ENCODE measurements at places on chromosomes 1 and 21. TPM values are rescaled to one million over a fixed set of nuclear protein-coding genes. Genes with fewer than 3 reads are reported as not detected.

GRCh38 chr1:89322402-89322801 lies 41.5 kb upstream of the GBP6 start:
- no peak for DNase-seq

DNA sequence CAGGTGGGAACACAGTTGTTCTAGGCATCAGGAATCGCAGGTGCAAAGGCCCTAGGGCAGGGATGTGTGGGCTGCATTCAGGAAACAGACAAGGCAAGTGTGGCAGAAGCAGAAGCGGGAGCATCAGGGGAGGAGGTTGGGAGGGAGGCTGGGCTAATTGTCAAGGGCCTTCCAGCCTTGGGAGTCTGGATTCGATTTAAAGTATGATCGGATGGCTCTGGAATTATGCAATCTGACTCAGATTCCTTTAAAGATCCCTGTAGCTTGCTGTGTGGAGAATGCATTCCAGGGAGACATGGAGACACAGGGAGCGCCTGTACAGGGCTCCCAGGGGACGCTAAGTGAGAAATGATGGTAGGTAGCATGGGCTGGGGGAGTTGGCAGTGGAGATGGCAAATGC lies 86.5 kb downstream of the LACTBL1 start:
- DNase-seq: no peak

- no peak for DNase-seq
Measured at GRCh38 chr21:45420061-45421041, 15.4 kb downstream of the COL18A1 start.

DNA sequence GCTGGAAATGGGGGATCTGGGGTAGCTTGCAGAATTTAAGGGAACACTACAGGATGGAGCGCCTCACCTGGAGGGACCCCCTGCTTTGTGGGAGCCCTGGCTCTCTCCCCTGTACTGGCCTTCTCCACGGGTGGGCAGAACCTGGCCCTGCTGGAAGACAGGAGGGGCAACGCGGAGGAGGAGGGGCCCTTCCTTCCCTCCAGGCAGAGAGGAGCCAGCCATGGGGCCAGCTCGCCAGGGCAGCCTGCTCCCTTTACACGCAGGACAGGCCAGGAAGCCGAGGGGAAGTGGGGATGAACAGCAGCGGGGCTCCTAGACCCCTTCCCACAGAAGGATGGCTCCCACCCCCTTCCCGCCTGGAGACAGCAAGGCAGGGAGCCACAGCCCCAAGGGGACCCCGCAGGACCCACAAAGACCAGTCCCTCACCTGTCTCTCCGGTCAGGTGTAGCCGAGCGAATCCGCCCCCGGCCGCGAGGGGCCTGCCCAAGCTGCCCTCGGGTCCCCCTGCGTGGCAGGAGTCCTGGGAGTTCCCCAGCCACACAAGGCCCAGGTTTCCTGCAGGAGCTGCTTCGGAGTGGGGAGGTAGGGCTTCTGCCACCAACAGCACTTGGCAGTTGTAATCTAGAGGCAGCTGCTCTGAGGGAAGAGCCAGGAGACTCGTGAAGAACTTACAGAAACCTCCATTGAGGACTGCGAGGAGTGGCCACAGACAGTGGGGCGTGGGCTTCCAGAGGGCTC lies 1.6 kb upstream of the SLC19A1 start:
- peak; percentile 18 for DNase-seq

GRCh38 chr1:19733615-19734014 lies 66.1 kb downstream of the TMCO4 start:
- no peak for DNase-seq

DNA sequence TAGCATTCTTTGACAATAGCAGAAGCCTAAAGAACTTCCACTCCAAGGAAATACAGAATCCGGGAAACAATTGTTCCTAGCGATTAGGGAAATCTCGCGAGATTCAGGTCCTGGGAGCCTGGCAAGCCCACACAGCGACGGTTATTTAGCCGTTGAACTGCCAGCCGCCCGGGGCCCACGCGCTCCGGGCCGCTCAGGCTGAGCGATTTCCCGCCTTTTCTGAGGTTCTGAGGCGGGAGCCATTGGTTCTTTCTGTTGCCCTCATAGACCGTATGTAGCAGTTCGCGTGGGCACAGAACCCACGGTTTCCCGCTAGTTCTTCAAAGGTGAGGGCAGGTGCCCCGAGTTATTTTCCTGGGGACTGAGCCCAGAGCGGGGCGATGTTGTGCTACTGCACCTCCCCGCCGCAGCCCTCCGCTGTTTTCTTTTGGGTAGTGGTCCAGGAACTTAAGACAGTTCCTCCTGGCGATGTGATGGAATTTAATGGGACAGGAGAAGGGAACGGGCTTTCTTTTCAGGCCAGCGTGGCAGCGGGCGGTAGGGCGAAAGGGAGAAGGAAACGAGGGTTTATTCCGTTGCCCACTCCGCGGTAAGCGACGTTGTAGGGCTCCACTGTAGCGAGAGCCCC lies at the start of gene SYCP1:
Gene SYCP1, plus strand, starts transcription at position 171 of the 628 bp plus-strand sequence. CDS start 602 bp downstream, outside the sequence.
- no peak for DNase-seq

DNA sequence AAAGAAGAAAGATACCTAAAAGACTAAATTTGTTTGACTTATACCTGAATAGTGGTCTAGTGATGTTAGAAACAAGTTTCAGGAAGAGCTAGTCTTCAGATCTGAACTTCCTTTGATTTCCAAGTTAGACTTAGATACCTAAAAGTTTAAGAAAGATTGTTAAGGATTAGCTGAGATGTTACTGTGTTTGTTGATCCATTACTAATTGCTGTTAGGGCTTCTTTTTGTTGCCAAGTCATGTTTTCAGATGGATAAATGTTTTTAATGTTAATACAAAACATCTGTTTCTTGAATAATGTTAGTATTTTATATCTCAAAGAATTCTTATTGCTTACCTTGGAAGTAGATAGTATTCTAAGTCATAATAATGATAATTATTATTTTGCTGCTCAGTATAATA lies 11.6 kb downstream of the GNAI3 start:
- DNase-seq: no peak

DNA sequence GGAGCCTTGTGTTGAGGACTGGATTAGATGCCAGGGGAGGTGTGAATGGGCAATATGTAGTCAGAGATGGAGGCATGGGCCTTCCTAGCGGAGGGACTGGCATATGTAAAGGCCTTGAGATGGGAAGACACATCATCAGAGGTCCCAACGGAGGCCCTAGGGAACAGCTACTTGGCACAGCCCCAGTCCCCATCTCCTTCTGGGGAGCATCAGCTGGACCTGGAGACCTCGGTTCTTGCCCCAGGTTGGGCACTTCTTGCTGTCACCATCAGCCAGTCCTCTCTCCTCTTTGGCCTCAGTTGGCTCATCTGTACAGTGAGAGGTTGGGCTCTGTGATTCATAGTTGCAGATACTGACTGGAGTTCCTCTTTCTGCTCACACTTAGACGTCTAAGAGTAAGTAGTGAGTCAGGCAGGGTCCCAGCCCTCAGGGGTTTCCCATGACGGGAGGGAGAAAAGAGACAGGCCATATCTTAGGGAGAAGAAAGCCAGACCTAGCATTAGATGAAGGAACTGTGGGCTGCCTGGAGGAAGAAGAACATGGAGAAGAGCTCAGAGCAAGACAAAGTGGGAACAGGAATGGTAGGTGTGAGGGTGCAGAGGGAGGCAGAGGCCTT lies 3.4 kb upstream of the MARCKSL1 start:
- DNase-seq: no peak

- DNase-seq: no peak
Measured at GRCh38 chr1:55131218-55131617, 83.9 kb downstream of the USP24 start.

DNA sequence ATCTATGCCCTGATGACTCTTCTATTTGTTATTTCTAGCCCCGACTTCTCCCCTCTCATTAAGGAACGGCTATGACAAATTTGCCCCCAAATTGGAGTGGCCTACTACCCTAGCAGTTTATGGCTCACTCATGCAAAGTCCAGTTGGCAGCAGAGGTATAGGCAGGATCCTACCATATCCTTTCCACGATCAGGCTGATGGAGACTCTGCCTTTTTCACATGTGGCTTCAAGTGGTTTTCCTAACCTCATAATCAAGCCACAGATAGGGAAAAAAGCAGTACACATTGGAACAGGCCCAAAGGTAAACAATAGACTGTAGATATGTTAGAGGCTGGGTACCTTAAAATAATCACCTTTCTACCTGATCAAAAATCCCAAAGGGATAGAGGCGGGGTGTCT lies 292.5 kb downstream of the NCAM2 start:
- DNase-seq: no peak

DNA sequence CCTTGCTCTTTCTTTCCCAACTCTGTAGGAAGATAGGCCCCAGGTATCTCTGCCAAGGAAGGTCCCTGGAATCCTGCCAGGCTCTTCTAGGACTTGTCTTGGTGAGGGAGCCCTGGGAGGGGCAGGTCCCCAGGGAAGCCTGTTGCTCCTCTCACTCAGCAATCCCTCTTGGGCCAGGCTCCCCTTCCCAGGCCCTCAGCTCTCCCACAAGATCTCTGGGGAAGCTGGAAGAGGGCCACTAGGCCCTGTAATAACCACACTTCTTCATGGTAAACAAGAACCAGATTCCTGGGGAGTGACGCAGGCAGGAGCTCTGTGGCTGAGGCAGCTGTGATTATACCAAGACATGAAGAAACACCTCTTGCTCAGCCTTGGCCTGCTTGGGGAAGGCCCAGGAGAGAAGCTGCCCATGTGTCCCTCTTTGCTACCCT lies 9.9 kb upstream of the MAPKAPK2 start:
- peak; percentile 72 for DNase-seq

GRCh38 chr21:25970254-25970930 lies 200.2 kb downstream of the APP start:
- DNase-seq: no peak

- no peak for DNase-seq
Measured at GRCh38 chr1:229124520-229125124, 146.3 kb upstream of the RAB4A start.

MCOLN2 gene
- total RNA-seq: 15.4 TPM

SPRR1B gene
- not detected for total RNA-seq

PPP1R8 gene
- total RNA-seq: 39.2 TPM

WASF2 gene
- total RNA-seq: 168 TPM

DSCAM gene
- 0.05 TPM for total RNA-seq

CYP4A11 gene
- 0.57 TPM for total RNA-seq

GADD45A gene
- total RNA-seq: 29.0 TPM

S100A7 gene
- not detected for total RNA-seq

CAPN9 gene
- 14.3 TPM for total RNA-seq

PHLDA3 gene
- 21.2 TPM for total RNA-seq

PSEN2 gene
- total RNA-seq: 18.1 TPM
